ENCODE measurements at places on chromosomes 7 and 10. TPM values are rescaled to one million over a fixed set of nuclear protein-coding genes. Genes with fewer than 3 reads are reported as not detected.

Gene CYP2C18
- total RNA-seq: 0.17 TPM

Gene RBP3
- total RNA-seq: not detected

Gene RTKN2
- total RNA-seq: 7.9 TPM

Gene SPDYE11
- not detected for total RNA-seq

Gene GPER1
- total RNA-seq: 1.2 TPM

Gene GATA3
- total RNA-seq: 2.7 TPM

Gene ASB10
- total RNA-seq: not detected

Gene COL13A1
- 5.9 TPM for total RNA-seq

Gene ATP5MK
- 556 TPM for total RNA-seq

Gene TMEM270
- 1.1 TPM for total RNA-seq

Gene GARIN1A
- total RNA-seq: 0.49 TPM

Data from HCT116 (cell line).